Psoas muscle (tissue), 8 donors: ENCODE measurements at places on chromosomes 3 and 15. TPM values are rescaled to one million over a fixed set of nuclear protein-coding genes. Genes with fewer than 3 reads are reported as not detected.
A peak's percentile ranks its signal among the peaks of the same experiment; 100 is the strongest.

GRCh38 chr15:71143373-71144310 lies 28.4 kb downstream of the THSD4 start:
- DNase-seq: no peak
- H3K4me1 ChIP-seq: peaks cover 32% of the 10 kb centered on the region
- no peak overlapping the region for H3K4me3 ChIP-seq
- H3K27me3 ChIP-seq: no peaks in the 10 kb centered on the region

GRCh38 chr3:46978381-46978780 lies 1.1 kb upstream of the NBEAL2 start:
- peaks cover 27% of the 10 kb centered on the region for H3K4me1 ChIP-seq
- no peak for DNase-seq
- H3K4me3 ChIP-seq: peak overlapping the region; percentile 75
- peak overlapping the region; percentile 93 for H3K27ac ChIP-seq
- H3K27me3 ChIP-seq: no peaks in the 10 kb centered on the region

- no peaks in the 10 kb centered on the region for H3K27me3 ChIP-seq
- no peaks in the 10 kb centered on the region for H3K36me3 ChIP-seq
- peaks cover 8% of the 10 kb centered on the region for H3K4me1 ChIP-seq
- DNase-seq: no peak
Measured at GRCh38 chr3:44236485-44236908, 5.2 kb upstream of the TOPAZ1 start.

GRCh38 chr3:186589856-186590579 lies 19.5 kb downstream of the DNAJB11 start:
- no peak overlapping the region for H3K4me3 ChIP-seq
- peaks cover 5% of the 10 kb centered on the region for H3K36me3 ChIP-seq
- H3K27me3 ChIP-seq: no peaks in the 10 kb centered on the region
- no peak overlapping the region for H3K27ac ChIP-seq
- DNase-seq: no peak
- no peaks in the 10 kb centered on the region for H3K4me1 ChIP-seq

DNA sequence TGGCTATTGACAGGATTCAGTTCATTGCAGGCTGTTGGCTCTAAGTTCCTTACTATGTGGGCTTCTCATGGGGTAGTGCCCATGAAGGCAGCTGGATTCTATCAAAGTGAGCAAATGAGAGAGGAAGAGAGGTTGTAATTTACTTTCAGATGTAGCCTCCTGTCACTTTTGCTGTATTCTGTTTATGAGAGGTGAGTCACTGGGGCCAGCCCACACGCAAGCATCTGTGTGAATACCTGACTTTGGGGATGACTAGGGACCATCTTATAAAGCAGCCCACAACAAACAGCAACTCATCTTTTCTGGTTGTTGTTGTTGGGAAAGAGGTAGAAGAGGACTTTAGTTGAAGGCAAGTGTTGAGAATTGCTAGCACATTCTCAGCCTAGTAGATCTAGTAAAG lies 506.3 kb upstream of the GRM7 start:
- H3K4me3 ChIP-seq: no peak overlapping the region
- no peaks in the 10 kb centered on the region for H3K36me3 ChIP-seq
- no peak for DNase-seq
- no peaks in the 10 kb centered on the region for H3K4me1 ChIP-seq
- H3K27ac ChIP-seq: no peak overlapping the region

- no peak overlapping the region for H3K27ac ChIP-seq
- DNase-seq: no peak
- no peaks in the 10 kb centered on the region for H3K27me3 ChIP-seq
- no peaks in the 10 kb centered on the region for H3K36me3 ChIP-seq
- no peaks in the 10 kb centered on the region for H3K4me1 ChIP-seq
Measured at GRCh38 chr3:59882746-59883145, 832.9 kb upstream of the CFAP20DC start.

- no peaks in the 10 kb centered on the region for H3K27me3 ChIP-seq
- no peaks in the 10 kb centered on the region for H3K4me1 ChIP-seq
- H3K27ac ChIP-seq: no peak overlapping the region
Measured at GRCh38 chr15:26572602-26573350, 200.1 kb downstream of the GABRB3 start.

DNA sequence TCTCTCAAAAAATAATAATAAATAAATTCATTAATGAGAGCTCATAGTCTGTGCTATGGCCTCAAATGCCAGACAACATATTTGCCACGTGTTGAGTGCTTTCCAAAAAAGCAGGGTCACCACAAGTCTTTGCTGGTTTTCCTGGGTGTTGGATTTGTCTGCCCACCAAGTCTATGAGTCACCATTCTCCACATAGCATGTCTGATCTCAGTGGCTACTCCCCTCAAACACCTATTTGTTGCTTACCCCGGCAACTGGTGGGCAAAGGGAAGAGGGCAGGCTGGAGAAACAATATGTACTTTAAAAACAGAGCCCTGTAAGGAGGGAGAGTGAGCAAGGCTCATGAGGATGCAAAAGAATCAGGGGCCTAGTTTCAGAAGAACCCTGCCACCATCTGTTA lies 120.0 kb upstream of the ARRDC4 start:
- no peak overlapping the region for H3K27ac ChIP-seq
- no peak overlapping the region for H3K4me3 ChIP-seq
- H3K4me1 ChIP-seq: no peaks in the 10 kb centered on the region
- H3K27me3 ChIP-seq: no peaks in the 10 kb centered on the region
- H3K36me3 ChIP-seq: no peaks in the 10 kb centered on the region

GRCh38 chr3:63613561-63613960 lies 38.9 kb upstream of the SNTN start:
- no peaks in the 10 kb centered on the region for H3K4me1 ChIP-seq
- no peaks in the 10 kb centered on the region for H3K27me3 ChIP-seq
- H3K27ac ChIP-seq: no peak overlapping the region
- no peaks in the 10 kb centered on the region for H3K36me3 ChIP-seq
- no peak overlapping the region for H3K4me3 ChIP-seq

DNA sequence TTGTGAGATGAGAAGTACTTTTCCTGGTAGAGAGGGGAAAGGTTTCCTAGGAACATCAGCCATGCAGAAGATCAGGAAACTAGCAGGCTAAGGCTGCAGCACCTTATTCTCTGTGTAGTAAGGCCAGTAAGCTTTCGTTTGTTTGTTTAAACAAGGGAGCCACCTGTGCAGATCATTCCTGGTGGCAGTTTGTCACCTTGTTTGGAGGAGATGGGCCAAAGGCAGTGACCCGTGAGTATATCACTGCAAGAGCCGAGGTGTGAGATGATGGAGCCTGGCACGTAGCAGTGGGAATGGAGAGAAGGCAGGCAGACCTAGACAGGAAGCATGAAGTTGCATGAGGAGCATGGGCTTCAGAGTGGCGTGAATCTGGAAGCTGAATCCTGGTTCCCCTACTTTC lies 19.6 kb downstream of the ATG7 start:
- no peak for DNase-seq
- H3K27ac ChIP-seq: no peak overlapping the region
- peaks cover 30% of the 10 kb centered on the region for H3K4me1 ChIP-seq
- no peaks in the 10 kb centered on the region for H3K36me3 ChIP-seq

DNA sequence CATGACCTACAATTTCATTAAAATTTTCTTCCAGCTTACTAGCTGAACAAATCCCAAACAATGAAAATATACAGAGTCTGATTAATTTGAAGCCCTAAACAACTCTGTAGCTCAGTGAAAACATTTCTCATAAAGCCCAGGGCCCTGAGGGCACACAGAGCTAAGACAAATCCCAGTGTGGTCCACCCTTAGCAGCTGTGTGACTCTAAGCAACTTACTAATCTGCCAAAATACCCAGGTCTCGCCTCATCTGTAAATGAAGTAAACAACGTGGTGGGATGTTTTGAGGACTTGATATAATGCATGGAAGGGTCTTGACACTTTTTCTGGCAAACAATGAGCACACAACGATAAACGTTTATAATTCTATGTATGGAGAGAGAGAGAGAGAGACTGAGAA lies 158.4 kb downstream of the FHIT start:
- H3K27me3 ChIP-seq: no peaks in the 10 kb centered on the region
- H3K4me3 ChIP-seq: no peak overlapping the region
- no peaks in the 10 kb centered on the region for H3K36me3 ChIP-seq
- H3K4me1 ChIP-seq: no peaks in the 10 kb centered on the region
- no peak for DNase-seq
- no peak overlapping the region for H3K27ac ChIP-seq

- H3K4me3 ChIP-seq: no peak overlapping the region
- no peak overlapping the region for H3K27ac ChIP-seq
- no peaks in the 10 kb centered on the region for H3K27me3 ChIP-seq
Measured at GRCh38 chr15:99744142-99744541, 10.9 kb upstream of the LYSMD4 start.

GRCh38 chr3:57647292-57647940 lies 45.5 kb downstream of the DENND6A start:
- no peak for DNase-seq
- H3K36me3 ChIP-seq: peaks cover 53% of the 10 kb centered on the region
- H3K27ac ChIP-seq: no peak overlapping the region
- H3K4me1 ChIP-seq: no peaks in the 10 kb centered on the region
- no peak overlapping the region for H3K4me3 ChIP-seq
- H3K27me3 ChIP-seq: no peaks in the 10 kb centered on the region

DNA sequence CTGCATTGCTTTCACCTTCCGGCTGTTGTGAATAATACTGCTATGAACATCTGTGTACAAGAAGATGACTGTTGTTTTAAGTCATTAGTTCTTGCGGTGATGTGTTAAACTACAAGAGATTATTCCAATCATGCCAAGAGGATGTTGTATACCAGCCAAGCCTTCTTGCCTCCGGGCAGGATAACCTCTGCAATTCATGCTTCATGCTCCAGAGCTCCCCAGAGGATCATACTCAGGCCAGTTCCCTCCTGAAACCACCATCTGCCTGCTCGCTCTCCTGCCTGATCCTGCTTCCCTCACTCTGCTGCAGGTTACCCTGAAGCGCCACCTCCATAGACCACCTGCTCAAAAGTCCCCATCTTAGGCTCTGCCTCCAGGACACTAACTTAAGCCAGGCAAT lies 187.1 kb upstream of the PROK2 start:
- no peak overlapping the region for H3K27ac ChIP-seq
- H3K4me1 ChIP-seq: no peaks in the 10 kb centered on the region
- H3K36me3 ChIP-seq: no peaks in the 10 kb centered on the region

GRCh38 chr3:42961633-42962032 lies 17.5 kb upstream of the GASK1A start:
- H3K4me3 ChIP-seq: no peak overlapping the region
- H3K36me3 ChIP-seq: no peaks in the 10 kb centered on the region
- H3K27ac ChIP-seq: no peak overlapping the region
- no peak for DNase-seq
- H3K4me1 ChIP-seq: no peaks in the 10 kb centered on the region
- H3K27me3 ChIP-seq: no peaks in the 10 kb centered on the region

DNA sequence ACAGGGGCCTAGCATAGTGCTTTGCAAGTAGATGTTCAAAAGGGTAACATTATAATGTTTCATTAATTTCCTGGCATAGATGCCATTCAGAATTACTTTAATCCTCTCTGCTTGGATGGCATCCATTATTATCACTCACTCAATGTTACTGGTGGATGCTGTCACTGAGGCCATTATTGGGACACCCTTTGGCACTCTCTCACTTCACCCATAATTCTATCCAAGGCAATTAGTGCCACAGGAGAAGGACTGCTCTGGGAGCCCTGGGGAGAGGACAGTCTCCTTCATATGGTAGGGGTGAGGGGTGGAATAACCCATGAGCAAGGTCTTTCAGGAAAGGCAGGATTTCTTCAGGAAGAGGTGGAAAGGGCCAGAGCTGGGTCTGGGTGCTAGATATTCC lies 28.7 kb upstream of the SLC28A1 start:
- H3K36me3 ChIP-seq: peaks cover 64% of the 10 kb centered on the region
- H3K4me3 ChIP-seq: no peak overlapping the region
- H3K4me1 ChIP-seq: peaks cover 25% of the 10 kb centered on the region
- DNase-seq: no peak
- H3K27me3 ChIP-seq: no peaks in the 10 kb centered on the region

- no peaks in the 10 kb centered on the region for H3K36me3 ChIP-seq
- H3K27ac ChIP-seq: no peak overlapping the region
- H3K4me3 ChIP-seq: no peak overlapping the region
- H3K27me3 ChIP-seq: no peaks in the 10 kb centered on the region
- DNase-seq: no peak
Measured at GRCh38 chr3:71372911-71373637, 210.5 kb downstream of the FOXP1 start.

DNA sequence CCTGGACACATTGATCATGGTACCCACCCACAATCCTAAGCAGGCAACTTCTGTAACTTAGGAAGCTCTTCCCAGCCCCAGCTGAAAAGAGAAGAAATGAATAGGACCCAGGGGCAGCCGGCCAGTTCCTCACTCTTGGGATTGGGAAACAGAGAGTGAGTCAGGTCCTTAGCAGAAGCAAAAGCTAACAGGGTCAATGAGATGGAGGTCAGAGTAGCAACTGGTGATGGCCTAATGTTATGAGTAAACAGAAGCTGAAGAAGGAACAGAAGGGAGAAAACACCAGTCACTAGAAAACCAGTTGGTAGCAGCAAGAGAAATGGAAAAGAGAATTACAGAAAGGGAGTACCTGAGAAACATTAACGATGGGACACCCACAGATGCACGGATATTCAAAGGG lies 20.0 kb downstream of the RIOX2 start:
- no peaks in the 10 kb centered on the region for H3K27me3 ChIP-seq
- H3K27ac ChIP-seq: peak overlapping the region; percentile 86
- peaks cover 35% of the 10 kb centered on the region for H3K4me1 ChIP-seq
- no peak overlapping the region for H3K4me3 ChIP-seq

- H3K27ac ChIP-seq: no peak overlapping the region
- no peak overlapping the region for H3K4me3 ChIP-seq
- H3K27me3 ChIP-seq: no peaks in the 10 kb centered on the region
Measured at GRCh38 chr3:177448987-177449359, 251.7 kb upstream of the TBL1XR1 start.

GRCh38 chr15:51841406-51842040 lies 12.1 kb downstream of the TMOD3 start:
- no peaks in the 10 kb centered on the region for H3K36me3 ChIP-seq
- H3K4me1 ChIP-seq: peaks cover 46% of the 10 kb centered on the region
- no peak for DNase-seq
- H3K4me3 ChIP-seq: no peak overlapping the region

DNA sequence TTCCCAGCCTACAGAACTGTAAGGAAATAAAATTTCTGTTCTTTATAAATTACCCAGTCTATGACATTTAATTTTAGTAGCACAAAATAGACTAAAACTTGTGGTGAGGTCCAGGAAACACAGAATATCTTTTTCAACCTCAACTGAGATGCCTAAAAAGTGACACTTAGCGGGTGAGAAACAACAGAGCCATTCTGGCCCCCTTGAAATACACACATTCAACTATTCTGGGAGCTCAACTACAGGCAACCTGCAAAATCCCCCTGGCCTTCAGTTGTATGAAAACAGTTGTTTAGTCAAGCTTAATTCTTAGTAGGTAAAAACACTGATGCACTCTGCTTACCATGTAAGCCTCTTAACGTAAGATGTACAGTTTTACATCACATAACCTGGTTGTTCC lies 66.8 kb downstream of the ANKRD28 start:
- H3K4me1 ChIP-seq: peaks cover 3% of the 10 kb centered on the region
- H3K36me3 ChIP-seq: peaks cover 53% of the 10 kb centered on the region
- H3K27me3 ChIP-seq: no peaks in the 10 kb centered on the region
- no peak for DNase-seq
- H3K27ac ChIP-seq: no peak overlapping the region

Gene ZNF660
- polyA plus RNA-seq: 0.21 TPM

Gene MAGEF1
- 27.3 TPM for polyA plus RNA-seq

Gene FBXL22
- 0.66 TPM for polyA plus RNA-seq

Gene TRIM71
- not detected for polyA plus RNA-seq

Gene PLA2G4F
- polyA plus RNA-seq: 0.86 TPM
